Retinal pigment epithelial cell (primary cell): ENCODE measurements at places on chromosomes 13 and 19.

- no peak for DNase-seq
These were observed 176.4 kb upstream of the TRPC4 start for GRCh38 chr13:38046049-38046376.

GRCh38 chr13:35906636-35907035 is 224.5 kb downstream of the DCLK1 start:
- no peak for DNase-seq

GRCh38 chr19:52248241-52248640 is 21.1 kb upstream of the ZNF766 start:
- DNase-seq = no peak

GRCh38 chr13:29171244-29171643 is 351.1 kb downstream of the MTUS2 start:
- DNase-seq = no peak

GRCh38 chr13:20232556-20233277 is 598 bp upstream of the GJB6 start:
- no peak for DNase-seq

GRCh38 chr13:44147233-44147632 is 226.4 kb upstream of the SERP2 start:
- DNase-seq = no peak
